NB4 (cell line): ENCODE measurements at places on chromosomes 11 and 22.

DNA sequence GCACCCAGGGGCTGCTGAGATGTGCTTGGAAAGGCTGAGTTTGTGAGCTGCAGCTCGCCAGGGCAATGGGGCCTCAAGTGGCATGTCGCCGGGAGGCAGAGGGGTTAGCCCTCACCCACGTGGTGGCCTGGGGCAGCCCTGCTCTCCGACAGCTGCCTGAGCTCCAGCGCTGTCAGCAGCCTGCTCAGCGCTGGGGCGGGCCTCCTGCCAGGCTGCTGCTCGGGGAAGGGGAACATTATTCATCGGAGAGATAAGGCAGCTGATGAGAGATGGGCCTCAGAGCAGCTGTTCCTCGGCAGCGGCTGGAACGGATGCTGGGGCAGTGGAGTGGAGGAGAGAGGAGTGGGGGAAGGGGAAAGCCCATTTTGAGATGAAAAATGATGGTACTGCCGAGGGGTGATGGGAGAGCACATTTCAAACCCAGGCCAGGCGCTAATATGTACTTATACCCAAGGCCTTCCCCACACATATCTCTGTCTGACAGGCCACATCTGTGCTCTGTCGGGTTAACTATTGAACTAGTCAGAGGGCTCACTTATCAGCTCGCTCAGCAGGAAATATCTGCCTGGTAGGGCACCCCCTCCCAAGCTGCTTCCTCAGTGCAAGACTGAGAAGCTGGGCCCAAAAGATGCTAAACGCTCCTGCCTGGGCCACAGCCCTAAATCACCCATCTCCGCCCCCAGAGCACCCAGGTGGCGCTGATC lies 79.5 kb downstream of the TIMP3 start:
- DNase-seq, result peak; percentile 23

DNA sequence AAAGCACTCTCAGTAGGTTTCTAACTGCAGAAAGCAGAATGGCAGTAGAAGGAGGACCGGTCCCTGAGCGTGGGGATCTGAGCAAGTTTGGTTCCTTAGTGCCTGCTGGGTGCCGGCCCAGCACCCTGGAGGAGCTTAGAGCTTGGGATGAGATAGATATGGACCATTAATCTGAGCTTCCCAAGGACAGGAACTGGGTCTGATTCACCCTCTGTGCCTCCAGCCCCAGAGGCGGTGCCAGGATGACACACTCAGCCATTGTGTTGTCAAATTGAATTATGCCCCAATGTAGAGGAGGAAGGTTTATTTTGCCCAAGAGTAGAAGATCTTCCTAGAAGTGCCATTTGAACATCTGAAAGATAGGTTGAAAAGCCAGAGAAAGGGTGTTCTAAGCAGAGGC lies 4.3 kb downstream of the ZC3H7B start:
- DNase-seq, result no peak

DNA sequence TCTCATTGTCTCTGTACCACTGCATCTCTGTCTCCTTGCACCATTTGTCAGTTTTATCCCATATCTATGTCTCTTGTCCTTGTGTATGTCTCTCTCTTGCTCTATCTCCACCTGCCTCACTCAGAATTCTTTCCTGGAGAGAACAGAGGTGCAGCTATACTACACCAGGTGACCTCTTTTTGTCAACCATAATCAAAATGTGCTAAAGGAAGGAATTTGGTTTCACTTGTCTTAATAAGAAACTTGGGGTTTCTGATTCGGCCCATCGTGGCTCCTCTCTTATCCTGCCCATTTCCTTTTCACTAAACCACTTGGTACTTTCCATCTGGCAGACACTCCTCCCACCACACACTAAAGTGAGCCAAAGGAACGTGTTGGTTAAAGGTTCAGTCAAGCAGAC lies 2.0 kb upstream of the C11orf42 start:
- peak; percentile 42 for DNase-seq

DNA sequence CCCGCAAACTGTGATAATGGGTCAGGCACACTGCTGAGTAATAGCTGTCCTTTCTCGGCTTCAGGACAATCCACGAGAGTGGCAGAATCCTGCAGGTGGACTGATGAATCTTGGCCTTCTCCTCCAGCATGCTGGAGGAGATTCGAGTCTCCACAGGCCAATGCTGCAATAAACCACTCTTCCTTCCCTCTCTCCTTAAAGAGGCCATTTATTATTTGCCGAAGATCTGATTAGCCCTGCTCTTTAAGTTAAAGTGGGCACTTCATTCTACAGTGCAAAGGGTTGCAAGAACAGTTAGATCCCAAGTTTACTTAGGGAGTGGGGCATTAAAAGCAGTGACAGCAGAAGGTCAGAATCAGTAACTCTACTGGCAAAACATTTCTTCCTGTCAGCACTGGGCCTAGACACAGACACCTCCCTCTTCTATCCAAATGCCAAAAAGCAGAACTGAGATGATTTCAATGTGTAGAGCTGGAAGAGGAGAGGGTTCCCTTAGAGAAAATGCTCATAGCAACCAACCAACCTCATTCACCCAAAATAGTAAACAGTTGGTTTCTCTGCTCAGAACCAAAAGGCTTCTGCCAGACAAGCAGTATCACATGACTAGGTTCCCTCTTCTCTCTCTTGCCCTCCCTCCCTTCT lies 121.7 kb downstream of the SGSM3 start:
- DNase-seq, result peak; percentile 76

- no peak for DNase-seq
Observed at GRCh38 chr11:129209891-129210830, 18.0 kb upstream of the ARHGAP32 start.

GRCh38 chr22:40703736-40704135 lies 24.5 kb downstream of the MCHR1 start:
- no peak for DNase-seq

- peak; percentile 81 for DNase-seq
Observed at GRCh38 chr11:120303004-120303637, 22.0 kb upstream of the TLCD5 start.

- DNase-seq, result peak; percentile 74
Observed at GRCh38 chr11:33829430-33830141, 55.3 kb upstream of the FBXO3 start.

DNA sequence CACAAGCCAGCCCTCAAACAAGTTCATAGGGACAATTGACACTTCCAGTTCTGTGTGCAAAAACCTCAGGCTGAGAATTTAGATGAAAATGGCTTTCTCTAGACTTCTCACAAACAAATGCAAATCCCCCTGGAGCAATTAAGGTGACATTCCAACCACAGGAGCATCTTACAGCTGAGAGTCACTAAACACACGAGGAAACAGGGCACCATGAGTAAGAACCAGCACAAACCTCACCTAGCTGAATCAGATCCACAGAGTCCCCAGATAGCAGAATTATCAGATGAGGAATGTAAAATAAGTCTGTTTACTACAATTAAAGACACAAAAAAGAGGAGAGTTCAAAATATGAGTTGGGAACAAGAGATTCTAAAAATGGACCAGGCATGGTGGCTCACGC lies 51.5 kb downstream of the RTL6 start:
- no peak for DNase-seq

- no peak for DNase-seq
Observed at GRCh38 chr11:1988667-1989317, 8.8 kb downstream of the H19 start.

- no peak for DNase-seq
Observed at GRCh38 chr11:111502611-111503010, 9.6 kb downstream of the BTG4 start.

DNA sequence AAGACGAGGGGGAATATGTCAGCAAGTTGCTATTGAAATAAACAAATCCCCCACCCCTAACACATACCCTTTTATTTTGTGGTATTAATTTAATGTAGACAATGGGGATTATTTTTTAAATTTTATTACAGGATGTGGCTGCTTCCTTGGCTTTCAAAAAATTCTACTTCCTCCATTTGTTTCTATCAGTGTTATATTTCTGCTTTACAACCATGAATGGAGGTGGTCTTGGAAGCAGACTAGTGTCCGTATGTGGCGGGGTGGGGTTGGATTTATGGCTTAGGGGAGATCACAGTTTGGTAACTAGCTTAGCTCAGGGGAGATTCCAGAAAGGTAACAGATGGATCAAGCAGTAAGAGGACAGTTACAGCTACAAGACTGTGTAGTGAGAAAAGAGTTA lies 39.3 kb upstream of the PICALM start:
- DNase-seq, result no peak

GRCh38 chr11:119371778-119372182 lies 9.7 kb downstream of the USP2 start:
- peak; percentile 45 for DNase-seq

DNA sequence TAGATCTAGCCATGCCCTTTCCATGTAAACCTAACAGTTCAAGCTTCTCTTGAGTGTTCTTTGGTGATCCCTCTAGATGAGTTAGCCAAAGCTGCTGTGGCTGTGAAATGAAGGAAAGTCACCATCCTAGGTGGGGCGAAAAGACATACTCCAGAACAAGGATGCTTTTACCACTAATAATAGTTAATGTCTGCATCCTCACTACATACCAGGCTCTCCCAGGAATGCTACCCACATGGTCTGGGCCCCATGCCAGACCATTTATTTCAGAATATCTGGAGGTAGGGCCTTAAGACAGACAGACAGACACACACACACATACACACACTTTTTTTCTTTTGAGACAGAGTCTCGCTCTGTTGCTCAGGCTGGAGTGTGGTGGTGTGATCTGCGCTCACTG lies 14.7 kb downstream of the ABTB2 start:
- no peak for DNase-seq

GRCh38 chr11:24457985-24458384 lies 38.9 kb upstream of the LUZP2 start:
- DNase-seq, result no peak

GRCh38 chr22:35154937-35155387 lies 89.0 kb downstream of the ISX start:
- peak; percentile 55 for DNase-seq

- DNase-seq, result peak; percentile 98
Observed at GRCh38 chr22:19579115-19579811, 55.1 kb upstream of the CLDN5 start.

- no peak for DNase-seq
Observed at GRCh38 chr11:106397787-106398501, 320.5 kb downstream of the AASDHPPT start.

GRCh38 chr22:46714550-46714949 lies 23.5 kb downstream of the CERK start:
- DNase-seq, result no peak

DNA sequence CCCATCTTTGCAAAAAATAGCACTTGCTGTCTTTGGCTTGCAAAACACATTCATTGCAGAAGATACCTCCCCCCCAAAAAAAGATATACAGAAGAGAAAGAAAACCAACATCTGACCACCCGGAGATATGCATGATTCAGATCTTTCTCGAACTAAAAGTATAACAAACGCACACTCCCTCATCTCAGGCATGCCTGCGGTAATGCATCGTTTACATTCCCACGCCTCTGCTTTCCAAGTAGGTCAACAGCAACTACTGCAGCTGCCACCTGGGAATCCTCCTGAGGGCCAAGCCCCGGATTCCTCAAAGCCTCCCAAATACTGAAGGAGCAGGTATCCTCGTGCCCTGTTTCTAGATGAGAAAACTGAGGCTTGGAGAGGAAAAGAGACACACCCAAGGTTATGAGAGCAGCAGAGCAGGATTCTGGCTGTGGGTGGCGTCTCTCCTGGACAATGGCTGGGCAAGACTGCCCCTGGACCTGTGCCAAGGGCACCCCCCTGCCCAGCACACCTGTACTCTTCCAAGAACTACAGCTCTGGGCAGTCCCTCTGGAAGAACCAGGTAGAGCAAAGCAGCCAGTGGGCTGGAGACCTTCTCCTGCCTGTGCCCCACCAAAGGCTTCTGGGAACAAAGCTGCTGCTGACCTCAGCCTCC lies 38.1 kb downstream of the NUP50 start:
- no peak for DNase-seq

GRCh38 chr22:49345896-49346295 lies 481.8 kb downstream of the BRD1 start:
- no peak for DNase-seq

DNA sequence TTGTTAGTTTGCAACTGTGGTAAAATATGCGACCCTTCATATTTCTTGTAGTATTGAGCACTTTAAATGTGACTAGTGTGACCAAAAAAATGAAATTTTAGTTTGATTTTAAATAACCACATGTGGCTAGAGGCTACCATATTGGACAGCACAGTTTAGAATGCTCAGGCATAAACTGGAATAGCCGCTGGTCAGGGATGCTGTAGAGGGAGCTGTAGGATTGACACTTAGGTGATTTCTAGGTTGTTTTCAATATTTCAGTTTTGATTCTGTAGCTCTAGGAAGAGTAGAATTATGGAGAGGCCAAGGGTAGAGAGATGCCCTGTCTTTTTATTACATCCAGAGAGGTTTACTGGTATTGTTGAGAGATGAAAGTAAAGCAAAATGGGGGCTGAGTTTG lies 10.8 kb upstream of the VSIG10L2 start:
- DNase-seq, result no peak

DNA sequence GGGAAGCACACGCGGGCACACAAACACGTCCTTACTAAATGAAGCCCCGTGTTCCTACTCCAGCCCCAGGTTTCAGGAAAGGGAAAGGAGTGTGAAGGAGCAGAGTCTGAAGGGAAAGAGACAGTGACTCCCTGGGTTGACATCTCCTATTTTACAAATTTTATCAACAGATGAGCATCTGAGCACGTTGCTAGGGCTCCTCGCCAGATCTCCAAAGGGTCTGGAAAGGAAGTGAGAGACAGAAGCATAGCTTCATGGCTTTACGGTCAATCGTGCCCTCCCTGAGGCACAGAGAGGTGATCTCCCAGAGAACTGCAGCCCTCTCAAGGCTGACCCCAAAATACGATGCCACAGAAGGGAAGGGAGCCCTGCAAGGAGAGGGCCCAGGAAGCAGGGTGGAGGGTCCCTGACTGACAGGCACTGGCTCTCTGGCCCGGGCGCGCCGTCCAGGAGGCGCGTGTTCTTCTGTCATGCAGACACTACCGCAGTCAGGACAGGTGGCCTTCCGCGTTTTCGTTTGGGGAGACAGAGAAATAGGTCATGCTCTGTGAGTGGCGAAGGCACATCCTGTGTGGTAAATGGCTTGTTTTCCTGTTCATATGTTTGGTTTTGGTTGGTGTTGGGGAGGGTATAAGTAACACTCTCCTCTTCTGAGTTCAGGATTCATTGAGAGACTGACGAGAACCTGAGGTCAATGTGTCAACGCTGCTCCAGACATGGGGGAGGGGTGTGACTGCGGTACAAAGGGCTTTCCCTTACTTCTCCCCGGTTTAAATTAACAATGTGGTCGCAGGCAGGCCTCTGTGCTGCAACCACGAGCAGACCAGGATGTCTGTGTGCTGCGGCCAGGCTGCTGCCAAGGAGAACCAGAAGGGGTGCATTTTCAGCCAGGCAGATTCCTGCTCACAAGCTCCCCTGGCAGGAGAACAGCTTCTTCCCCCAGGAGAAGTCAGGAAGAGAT lies 813.3 kb downstream of the OPCML start:
- peak; percentile 25 for DNase-seq

DNA sequence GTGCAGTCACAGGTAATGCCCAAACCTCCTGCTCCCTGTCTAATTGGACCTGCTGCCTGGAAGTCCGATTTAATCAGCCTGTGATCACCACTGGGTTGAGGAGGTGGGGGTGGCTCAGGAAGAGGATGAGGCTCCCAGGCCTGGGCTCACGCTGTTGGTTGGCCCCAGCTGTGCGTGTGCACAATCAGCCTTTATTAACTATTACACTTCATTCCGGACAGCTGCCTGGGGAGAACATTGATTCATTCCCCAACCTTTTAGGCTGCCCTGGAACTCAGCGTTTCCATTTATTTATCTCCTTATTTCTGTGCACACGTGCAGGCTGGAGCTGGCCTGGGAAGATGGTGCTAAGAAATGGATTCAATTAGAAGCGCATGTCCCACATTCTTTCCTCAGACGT lies 123.4 kb downstream of the DSCAML1 start:
- no peak for DNase-seq
